ENCODE measurements at places on chromosomes 7 and 10.

GRCh38 chr7:150374026-150374425, 5.1 kb upstream of the ZNF775 start:
- DNase-seq: no peak

DNA sequence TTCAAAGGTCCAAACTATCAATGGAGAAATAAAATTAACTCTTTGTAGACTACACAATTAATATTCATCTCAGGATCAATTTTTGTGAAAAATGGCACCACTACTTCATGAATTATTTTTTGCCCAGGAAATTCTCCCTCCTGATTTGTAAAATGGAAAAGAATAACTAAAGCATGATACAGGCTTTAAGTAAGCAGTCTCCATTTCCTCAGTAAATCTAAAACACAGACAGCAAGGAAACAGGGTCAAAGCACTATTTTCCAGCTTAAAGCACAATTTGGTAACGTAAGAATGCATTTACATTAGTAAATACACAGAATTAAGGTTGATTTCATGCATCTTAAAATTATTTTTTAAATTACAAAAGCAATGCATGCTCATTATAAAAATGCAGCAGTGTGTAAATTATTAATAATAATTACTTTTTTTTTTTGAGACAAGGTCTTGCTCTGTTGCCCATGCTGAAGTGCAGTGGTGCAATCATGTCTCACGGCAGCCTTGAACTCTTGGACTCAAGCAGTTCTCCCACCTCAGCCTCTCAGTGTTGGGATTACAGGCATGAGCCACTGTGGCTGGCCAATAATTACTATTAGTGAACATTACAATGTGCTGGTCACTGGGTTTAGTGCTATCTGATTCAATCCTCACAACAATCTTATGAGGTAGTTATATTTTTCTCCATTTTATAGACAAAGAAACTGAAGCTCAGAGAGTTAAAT, 26.1 kb upstream of the VCL start:
- DNase-seq: no peak

DNA sequence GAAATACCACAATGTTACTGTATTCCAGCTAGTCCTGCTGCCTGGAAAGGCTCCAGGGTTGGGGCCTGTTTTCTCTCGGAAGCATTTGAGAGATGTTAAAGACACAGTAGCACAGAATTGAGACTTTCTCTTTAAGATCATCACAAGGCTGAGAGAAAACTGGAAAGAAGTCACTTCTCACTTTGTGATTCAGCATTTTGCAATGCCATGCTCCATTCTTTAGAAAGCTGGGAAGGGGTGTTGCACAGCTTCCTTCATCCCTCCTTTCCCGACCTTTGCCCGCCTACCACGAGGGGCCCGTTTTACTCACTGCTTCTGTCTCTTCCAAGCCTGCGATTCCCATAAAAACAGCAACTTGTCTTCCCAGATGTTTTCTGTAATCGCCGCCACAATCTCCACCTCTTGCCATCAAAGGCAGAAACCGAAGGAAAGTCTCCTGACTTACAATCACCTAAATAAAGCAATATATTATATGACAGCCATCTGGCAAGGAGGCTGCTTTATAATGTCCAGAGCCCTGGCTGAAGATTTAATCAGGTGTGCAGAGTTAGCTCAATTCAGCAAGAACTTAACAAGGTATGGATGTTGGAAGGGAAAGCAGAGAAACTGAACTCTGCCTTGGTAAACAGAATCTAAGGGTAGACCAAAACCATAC, 18.9 kb downstream of the NOD1 start:
- DNase-seq: peak; percentile 88

- no peak for DNase-seq
Measured at GRCh38 chr7:55211726-55212125, 153.4 kb upstream of the LANCL2 start.

- no peak for DNase-seq
Measured at GRCh38 chr7:135706858-135707569, 21.0 kb downstream of the SLC13A4 start.

- no peak for DNase-seq
Measured at GRCh38 chr7:128829391-128830166, 627 bp upstream of the FLNC start.

- no peak for DNase-seq
Measured at GRCh38 chr7:90270431-90271178, 25.6 kb downstream of the CFAP69 start.

- no peak for DNase-seq
Measured at GRCh38 chr10:78547397-78547796, 513.7 kb downstream of the RPS24 start.

GRCh38 chr10:29426420-29426819, 137.6 kb downstream of the LYZL1 start:
- no peak for DNase-seq

DNA sequence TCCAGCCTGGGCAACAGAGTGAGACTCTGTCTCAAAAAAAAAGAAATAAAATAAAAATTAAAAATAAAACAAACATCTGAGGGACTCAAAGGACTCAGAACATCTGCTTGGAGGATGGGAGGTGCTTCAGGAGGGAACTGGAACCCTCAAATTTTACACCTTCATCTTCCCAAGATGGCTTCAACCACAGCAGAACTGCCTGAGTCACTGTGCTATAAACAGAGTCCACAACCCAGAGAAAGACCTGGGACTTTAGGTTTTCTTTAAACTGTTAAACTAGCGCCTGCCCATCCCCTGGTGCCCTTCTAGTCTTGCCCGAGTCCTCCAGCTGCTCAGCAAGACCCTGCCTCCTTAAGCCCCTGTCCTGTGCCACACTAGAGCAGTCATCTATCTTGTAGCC, 40.8 kb downstream of the RGS10 start:
- DNase-seq: no peak

- no peak for DNase-seq
Measured at GRCh38 chr10:101046332-101047238, 15.2 kb upstream of the KAZALD1 start.

GRCh38 chr7:66950311-66950710, 29.3 kb downstream of the TMEM248 start:
- no peak for DNase-seq

DNA sequence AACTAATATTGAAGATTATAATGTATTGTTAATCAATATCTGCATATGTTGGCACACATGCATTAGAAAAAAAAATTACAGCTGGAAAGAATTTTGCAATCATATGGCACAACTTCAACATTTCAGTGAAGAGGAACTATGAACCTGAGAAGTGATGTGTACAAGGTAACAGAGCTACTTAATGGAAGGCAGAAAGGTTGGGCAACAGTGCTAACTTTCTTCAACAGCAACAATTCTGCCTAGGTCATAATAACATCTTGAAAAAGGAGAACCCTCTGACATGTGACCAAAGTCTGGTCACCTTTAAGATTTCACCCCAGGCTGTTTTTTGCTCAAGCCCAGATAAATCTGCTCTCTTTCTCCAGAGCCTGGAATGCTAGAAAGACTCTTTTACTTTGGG, 47.9 kb upstream of the SKAP2 start:
- no peak for DNase-seq

GRCh38 chr7:45653209-45653907, 79.2 kb downstream of the ADCY1 start:
- no peak for DNase-seq

DNA sequence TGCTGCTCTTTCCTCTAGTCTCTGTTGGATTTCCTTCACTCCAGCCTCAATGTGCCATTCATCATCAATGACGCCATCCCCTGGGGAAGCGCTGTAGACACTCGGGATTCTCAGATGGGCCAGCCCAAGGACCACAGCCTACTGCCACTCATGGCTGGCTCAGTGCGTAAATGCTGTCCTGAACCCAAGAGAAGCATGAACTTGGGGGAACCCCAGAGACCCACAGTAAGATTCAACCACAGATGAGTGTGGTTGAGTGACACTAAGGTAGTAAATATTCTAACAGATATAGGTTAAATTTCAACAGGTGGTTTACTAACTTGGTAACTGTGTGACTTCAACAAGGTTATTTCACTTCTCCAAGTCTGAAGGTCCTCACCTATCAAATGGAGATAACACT, 304.1 kb downstream of the GRM8 start:
- no peak for DNase-seq

DNA sequence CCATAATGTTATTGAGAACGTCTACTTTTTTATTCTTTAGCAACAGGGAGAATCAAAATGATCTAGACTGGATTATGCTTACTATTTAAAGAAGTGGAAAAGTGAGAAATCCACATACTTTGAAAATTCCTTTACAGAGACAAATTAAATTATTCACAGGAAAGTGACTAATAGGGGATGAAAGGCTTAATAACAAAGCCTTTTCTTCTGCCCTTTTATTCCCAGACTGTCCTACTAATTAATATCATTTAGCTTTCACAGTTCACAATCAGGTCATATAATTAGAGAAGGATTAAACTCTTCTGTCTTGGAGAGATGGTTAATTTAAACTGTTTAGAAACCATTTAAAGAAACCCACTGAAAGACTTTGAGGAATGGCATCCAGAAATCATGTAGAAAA, 58.8 kb downstream of the ARL4A start:
- no peak for DNase-seq

- no peak for DNase-seq
Measured at GRCh38 chr10:126223512-126224067, 164.7 kb downstream of the ADAM12 start.

- DNase-seq: no peak
Measured at GRCh38 chr10:70320751-70321150, 36.9 kb upstream of the NPFFR1 start.

DNA sequence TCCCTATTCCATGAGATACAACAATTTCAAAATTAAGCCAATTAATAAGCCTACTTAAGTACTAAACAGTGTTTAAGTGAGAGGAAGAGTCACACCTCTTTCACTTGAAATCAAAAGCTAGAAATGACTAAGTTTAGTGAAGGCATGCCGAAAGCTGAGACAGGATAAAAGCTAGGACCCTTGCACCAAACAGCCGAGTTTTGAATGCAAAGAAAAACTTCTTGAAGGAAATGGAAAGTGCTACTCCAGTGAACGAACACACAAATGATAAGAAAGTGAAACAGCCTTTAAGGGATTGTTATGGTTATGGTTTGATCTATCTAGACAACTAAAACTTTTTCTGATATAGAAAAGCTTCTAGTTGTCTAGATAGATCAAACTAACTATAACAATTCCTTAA, 135.4 kb upstream of the KMT2E start:
- no peak for DNase-seq

DNA sequence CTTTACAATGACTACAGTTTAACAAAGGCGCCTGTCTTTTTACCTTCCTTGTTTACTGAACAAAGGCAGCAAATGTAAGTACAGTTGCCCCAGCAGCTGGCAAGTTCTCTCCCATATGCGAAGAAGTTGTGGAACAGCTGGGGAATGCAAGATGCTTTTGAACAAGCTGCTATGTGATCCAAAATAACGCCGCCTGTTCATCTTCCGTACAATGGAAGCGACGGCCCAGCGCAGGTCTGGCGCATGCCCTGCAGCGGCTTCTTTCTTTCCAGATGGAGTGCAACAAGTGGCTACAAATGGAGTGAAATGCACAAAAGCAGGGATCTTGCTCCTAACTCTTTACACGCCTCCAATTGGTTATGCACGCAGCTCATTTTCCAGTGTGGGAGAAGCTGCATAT, 97.0 kb upstream of the SVIL start:
- no peak for DNase-seq

DNA sequence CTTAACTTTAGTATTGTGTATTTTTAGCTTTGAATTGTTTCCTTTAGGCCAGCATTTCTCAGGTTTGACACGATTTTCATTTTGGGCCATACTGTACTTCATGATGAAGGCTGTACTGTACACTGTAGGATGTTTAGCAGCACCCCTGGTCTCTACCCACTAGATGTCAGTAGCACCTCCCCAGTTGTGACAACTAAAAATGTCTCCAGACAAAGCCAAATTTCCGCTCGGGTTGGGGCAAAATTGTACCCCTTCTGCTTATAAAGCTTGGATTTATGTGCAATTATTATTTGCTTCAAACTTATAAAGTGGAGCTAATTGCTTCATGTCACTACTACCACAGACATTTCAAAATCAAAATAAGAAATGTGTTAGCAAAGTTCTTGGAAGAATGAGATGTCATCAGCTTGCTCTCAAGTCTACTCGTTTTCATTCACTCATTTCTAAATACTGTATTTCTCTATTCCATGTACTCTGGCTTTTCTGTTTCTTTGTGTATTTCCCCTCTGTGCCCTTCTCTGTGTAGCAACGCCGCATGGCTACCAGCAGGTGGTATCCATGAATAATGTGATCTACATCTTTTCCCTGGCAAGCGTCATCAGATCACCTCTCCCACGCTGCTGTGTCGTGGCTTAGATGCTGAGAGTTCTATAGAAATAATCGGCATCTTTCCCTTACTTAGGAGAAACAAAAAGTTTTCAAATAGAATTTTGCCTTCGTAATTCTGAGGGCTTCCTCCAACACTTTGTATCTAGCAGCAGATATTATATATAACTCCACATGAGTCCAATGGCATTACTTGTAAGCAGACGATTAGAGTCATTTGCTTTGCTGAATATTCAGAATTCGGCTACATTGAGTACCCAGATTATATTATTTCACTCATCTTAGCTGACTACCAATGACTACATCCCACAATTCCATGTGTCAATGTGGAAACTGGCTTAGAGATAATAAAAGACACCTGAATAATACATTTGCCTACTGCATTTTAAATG, 47.8 kb upstream of the CALCR start:
- DNase-seq: no peak

GRCh38 chr7:8197994-8198698, 63.8 kb downstream of the ICA1 start:
- DNase-seq: no peak

DNA sequence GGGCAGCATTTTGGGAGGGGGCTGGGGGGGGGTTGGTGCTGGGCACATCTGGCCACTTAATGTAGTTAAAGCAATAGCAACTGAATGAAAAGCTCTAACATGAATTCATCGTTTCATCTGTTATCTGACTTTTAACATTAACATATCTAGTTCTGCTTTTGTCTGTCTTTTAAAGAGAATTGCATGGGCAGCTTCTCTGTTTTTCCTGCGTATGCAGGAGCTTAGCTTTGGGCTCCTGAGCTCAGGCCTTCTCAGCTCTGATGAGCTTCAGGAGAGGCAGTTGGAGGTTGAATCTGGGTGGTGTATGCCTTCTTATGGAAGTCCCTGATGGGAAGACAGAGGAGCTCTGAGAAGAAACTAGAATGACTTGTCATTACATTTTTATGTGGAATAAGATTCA, 58.4 kb downstream of the DNAJB6 start:
- DNase-seq: no peak

DNA sequence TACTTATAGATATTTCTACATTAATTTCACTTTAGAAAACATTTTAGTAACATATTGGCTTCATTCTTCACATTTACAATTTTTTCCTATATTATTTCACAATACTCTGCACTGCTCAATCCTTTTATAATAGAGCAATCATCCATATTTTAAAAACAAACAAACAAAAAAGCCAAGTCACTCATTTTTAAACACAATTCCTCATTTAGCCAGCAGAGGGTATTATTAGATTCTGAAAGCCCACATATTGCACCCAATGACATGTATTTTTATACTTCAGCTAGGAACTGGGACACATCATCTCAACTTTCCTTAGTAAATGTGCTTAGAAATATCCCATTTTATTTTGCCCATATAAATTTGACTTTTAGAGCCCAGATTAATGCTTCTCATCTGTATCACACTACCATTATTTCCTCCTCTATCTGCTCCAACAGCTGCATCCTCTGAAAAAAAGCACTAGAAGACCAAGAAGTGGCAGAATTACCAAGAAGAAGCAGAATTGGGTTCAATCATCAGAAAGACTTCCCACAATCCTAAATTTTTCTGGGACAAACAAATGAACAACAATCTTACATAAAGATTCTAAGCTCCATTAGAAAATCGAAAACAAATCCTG, 29.5 kb downstream of the CTNNA3 start:
- no peak for DNase-seq

- DNase-seq: no peak
Measured at GRCh38 chr10:113384181-113384580, 168.7 kb upstream of the HABP2 start.

Data from GM04504 (cell line).